Muscle of back (tissue), 13 donors: ENCODE measurements at places on chromosomes 2 and 18. TPM values are rescaled to one million over a fixed set of nuclear protein-coding genes. Genes with fewer than 3 reads are reported as not detected.

DNA sequence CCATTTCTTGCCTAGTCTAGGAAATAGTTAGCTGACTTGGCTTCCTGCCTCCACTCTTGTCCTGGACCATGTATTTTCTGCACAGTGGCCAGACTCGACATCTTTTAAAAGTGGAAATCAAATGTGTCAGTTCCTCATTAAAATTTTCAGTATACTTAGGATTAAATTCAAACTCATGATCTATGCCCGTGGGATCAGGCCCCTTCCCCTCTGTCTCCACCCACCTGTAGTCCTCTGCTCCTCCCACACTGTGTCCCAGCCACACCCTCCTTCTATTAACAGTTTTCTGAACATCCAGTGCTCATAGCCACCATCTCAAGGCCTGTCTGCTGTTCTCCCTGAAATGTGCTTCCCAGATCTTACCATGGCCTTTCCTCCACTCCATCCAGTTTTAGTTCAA is 13.3 kb downstream of the ARHGAP25 start:
- DNase-seq = no peak

GRCh38 chr2:118523761-118524160 is 323.7 kb downstream of the EN1 start:
- no peak for DNase-seq

GRCh38 chr2:287471-287885 is 413 bp downstream of the ALKAL2 start:
- DNase-seq = no peak

ACVR1C gene
- polyA plus RNA-seq = 0.09 TPM

IL36G gene
- polyA plus RNA-seq = not detected
